ENCODE measurements at places on chromosomes 13 and 19.

DNA sequence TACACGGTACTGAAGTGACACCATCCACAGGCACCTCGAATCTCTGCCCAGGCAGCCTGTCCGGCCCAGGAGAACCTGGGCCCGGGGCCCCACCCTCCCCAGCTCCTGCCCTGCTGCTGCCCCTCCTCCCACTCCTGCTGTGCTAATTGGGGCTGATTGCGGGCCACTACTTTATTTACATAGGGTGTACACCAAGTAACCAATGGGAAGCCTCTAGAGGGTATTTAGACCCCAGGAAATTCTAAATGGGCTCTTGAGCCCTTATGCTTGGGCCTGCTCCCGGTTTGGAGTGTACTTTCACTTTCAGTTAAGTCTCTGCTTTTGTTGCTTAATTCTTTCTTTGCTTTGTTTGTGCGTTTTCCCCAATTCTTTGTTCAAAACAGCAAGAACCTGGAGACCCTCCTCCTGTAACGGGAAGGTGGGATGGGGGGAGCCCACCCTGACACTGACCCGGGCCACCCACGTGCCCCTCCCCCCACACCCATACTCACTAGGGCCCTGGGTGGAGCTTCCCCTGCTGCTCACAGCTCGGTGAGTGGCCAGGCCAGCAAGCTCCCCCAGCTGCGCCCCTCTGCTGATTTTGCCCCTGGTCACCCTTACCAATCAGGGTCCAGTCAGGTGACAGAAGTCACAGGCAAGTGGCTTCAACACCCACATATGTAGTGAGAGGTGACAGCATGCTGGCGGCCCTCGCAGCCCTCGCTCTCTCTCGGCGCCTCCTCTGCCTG, 9.4 kb downstream of the SCGB2B2 start:
- no peak for DNase-seq

GRCh38 chr13:65825039-65825438, 1405.1 kb downstream of the PCDH9 start:
- no peak for DNase-seq

- DNase-seq = no peak
Measured at GRCh38 chr13:66886264-66886663, 343.9 kb downstream of the PCDH9 start.

DNA sequence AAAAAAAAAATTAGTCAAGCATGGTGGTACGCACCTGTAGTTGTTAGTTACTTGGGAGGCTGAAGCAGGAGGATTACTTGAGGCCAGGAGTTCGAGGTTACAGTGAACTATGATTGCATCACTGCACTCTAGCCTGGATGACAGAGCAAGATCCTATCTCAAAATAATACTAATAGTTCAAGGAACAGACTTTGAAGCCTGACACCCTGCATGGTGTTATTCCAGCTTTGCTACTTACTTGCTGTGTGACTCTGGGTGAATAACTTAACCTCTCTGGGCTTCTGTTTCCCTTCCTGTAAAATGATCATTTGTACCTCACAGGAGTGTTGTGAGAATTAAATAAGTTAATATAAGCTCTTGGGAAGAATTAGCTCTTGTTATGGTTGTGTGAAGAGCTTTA, 3.5 kb upstream of the FOSB start:
- no peak for DNase-seq

DNA sequence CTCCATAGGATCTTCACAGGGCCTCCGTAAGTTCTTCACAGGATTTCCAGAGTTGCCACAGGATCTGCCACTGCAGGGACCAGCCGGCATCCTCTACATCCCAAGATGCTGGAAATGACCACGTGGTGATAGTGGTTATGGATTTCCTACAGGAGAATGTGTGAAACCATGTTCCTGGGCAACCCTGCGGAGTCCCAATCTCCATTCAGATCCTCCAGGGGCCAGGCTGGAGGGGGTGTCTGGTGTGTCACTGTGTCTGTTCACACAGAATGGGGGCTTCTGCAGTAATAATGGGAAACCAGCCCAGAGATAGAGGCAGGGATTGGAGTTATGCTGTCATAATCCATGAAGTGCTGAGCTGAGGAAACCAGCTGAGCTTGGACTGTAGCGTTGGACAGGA, 8.6 kb downstream of the LILRA6 start:
- no peak for DNase-seq

- DNase-seq = no peak
Measured at GRCh38 chr19:7636691-7637373, at the start of gene STXBP2. Gene STXBP2 (plus strand): TSS chr19:7637110. CDS start chr19:7637150, 40 bp downstream.

GRCh38 chr13:60838581-60838980, 441.6 kb downstream of the TDRD3 start:
- DNase-seq = no peak

DNA sequence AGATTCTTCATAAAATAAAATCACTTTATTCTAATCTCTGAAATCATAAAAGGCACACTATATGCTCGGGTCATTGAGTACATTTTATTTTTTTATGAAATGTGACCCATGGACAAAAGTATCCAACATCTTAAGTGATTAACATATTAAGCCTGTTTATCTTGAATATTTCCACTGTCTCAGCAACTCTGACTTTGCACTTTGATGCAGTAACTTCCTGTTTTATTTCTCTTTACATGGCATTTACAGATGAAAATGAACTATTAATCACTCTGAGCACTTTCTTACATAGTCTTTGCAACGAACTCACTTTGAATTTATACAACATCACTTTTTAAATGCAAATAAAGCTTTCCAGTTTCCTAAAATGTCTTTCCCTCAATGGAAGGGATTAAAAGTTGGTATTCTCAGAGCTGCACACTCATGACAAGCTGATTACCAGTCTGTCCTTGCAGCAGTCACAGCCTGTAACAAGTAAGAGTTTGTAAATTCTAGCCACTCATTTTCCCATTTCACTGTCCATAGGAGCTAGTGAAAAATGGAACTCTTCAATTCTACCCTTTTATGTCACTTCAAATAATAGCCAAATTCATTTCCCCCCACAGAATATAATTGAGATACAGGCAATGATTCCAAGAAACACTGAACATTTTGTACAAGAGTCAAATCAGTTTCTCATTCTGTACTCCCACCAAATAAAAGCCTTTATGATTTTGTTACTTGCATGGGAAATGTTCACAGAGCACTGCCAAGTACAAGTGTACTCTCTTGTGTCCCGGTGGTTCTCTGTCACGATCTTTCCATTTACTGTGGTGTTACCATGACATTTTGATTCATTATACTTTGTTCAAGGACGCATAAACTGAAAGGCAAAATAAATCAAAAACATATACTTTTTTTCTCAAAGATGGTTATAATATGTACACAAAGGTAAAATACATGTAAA, 1968.9 kb downstream of the PCDH9 start:
- no peak for DNase-seq

- no peak for DNase-seq
Measured at GRCh38 chr13:110110783-110111182, 196.2 kb downstream of the COL4A1 start.

DNA sequence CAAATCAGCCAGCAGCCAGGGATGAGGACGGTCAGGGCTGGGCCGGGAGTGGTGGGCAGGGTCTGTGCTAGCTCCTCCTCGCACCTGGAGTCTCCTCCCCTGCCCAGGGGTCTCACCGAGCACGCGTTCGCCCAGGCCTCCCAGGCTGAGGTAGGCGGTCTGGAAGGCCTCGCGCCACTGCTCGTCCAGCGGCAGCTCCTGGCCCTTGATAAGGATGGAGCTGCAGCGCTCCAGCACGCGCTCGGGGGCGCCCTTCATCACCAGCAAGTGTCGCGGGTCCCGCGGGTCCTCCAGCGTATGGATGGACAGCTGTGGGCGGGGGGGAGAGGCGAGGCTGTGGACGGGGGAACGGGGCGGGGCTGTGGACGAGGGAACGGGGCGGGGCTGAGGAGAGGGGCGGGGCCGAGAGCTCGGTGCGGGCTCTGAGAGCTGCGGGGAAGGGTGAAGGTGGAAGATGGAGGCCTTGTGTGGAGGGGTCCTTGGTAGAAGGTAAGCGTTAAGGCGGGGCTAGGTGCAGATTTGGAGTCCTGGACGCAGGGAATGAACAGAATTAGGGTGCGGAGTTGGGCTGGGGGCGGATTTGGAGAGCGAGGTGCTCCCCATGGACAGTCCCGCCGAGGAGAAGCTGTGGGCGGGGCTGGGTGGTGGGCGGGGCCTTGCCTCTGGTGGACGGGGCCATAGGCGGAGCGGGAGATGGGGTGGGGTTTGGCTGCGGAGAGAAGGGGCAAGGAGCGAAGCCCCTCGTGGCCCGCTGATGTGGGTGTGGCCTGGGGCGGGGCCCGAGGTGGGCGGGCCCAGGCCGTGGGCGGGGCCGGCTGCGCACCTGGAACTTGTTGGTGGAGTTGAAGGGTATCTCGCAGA, 5.7 kb downstream of the ATP4A start:
- DNase-seq = no peak

- no peak for DNase-seq
Measured at GRCh38 chr13:91359631-91360030, 12.1 kb downstream of the MIR17HG start.

DNA sequence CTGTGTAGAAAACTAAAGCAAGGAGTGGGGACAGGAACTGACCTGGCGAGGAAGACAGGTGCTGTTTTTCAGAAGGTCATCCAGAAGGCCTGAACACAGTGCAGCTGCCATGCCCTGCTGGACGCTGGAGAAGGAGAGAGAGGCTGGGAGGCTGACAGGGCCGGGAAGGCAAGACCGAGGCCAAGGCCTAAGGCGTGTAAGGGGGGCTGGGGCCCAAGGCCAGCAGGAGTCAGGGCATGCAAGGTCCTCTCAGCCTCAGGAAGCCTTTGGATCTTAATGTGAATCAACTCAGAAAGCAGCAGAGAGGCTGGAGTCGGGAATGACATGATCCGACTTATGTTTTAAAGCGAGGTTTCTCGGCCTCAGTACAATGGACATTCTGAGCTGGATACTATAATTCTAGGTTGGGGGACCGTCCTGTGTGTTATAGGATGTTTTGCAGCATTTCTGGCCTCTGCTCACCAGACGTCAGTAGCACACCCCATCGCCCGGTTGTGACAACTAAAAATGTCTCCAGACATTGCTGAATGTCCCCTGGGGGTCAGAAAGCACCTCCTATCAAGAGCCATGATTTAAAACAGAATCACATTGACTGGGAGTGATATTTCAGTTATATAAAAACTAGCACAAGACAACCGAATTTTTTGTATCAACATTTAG, 530.4 kb downstream of the MYO16 start:
- DNase-seq = no peak

DNA sequence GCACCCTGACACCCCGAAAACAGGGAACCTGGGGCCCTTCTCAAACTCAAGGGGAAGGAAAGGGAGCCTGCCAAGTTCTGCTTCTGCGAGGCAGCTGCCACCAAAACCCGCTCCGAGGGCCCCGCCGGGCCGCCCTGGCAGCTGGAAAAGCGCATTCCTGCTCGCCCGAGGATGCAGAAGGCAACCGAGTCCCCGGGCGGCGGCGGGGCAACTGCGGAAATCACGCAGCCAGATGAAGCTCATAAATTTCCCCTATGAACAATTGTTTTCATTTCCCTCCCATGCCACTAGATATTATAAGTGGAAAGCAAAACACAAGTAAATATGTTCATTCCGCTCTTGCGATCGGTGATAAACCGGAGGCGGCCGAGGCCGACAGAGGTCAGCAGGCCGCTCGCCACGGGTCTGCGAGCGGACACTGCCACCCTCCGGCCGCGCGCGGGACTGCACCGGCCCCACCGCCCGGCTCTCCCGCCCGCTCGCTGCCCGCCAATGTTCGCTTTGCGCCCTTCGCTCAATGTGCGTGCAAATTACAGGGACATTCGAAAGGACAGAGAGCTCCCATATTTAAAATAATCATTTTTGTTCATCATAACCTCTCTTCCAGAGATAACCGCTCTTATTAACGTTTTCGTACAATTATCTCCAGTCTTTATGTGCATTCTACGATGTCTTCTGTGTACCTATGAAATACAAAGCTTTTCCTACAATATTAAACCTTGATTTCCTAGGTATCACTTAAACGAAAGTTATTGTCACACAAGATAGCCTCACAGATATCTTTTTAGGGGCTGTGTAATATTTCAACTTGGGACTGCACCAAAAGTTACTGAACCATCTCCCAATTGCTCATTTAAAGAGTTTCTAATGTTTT, 120.8 kb upstream of the ZNF507 start:
- peak; percentile 6 for DNase-seq

- no peak for DNase-seq
Measured at GRCh38 chr19:35204799-35205732, 23.5 kb downstream of the FAM187B start.

GRCh38 chr13:73074014-73074413, 15.2 kb downstream of the KLF5 start:
- DNase-seq = no peak

DNA sequence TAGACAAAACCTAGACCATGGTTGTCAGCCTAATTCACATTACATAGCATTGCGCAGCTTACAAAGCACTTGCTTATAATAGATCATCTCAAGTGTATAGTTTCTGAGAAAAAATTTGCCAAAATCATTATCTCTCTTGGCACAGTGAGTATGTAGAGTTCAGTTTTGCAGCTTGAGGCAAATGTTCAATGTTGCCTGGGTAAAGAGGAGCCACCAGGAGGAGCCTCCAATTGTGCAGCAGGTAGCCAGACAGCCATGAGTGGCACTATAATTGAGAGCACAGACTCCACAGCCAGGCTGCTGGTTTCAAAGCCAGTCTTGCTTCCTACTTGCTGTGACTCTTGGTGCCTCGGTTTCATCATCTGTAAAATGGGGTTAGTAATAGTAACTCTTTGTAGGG, 24.0 kb upstream of the OLFM4 start:
- DNase-seq = no peak

GRCh38 chr13:48842316-48842715, 133.4 kb upstream of the FNDC3A start:
- no peak for DNase-seq

DNA sequence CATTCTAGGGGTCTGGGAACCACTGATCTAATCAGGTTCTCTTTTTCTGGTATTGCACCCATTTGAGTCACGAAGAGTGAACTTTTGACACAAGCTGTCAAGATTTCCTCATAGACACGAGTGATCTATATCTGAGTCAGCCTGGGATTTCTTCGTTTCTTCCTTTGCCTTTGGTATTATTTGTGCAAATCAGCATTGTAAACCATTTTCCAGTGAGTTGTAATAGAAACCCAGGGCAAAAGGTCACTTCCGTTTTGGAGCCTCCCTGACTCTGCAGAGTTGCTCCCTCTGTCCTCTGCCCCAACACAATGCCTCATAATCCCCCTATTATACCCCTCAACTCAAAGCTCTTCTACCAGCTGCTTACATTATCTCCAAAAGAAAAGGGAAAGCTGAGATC, 615.1 kb downstream of the EFNB2 start:
- DNase-seq = no peak

- peak; percentile 13 for DNase-seq
Measured at GRCh38 chr19:4722671-4723594, 709 bp downstream of the DPP9 start.

- no peak for DNase-seq
Measured at GRCh38 chr13:101157261-101157660, 259.0 kb downstream of the NALCN start.
